ENCODE measurements at places on chromosomes 5 and 9.

- no peak for DNase-seq
These were observed 421.9 kb upstream of the DMAC1 start for GRCh38 chr9:8221462-8221861.

DNA sequence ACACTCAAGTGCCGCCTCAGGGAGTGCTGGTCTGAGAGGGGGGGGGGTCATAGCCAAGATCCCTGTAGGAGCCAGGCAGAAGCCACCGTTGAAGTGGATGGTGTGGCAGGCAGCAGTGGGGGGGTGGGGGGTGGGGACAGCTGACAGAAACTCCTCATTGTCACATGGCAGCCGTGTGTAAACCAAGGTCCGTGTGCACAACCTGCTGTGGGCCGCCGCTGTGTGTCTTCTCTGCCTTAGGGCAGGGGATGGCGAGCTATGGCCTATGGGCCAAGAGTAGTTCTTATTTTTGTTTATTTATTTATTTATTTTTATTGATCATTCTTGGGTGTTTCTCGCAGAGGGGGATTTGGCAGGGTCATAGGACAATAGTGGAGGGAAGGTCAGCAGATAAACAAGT is 13.4 kb downstream of the SQSTM1 start:
- no peak for DNase-seq

GRCh38 chr9:82052081-82052480 is 63.5 kb downstream of the SPATA31D1 start:
- DNase-seq = no peak

DNA sequence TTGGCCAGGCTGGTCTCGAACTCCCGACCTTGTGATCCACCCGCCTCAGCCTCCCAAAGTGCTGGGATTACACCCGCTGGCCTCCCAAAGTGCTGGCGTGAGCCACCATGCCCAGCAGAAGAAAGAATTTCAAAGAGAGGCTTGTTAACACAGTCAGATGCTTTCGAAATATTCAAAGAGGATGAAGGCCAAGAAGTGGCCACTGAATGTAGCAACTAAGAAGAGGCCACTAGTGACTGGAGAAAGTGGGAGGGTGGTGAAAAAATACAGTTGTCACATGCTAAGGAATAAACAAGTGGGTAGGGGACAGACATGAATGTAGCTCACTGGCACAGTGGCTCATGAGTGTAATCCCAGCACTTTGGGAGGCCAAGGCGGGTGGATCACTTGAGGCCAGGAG is 13.0 kb upstream of the TPM2 start:
- DNase-seq = no peak

DNA sequence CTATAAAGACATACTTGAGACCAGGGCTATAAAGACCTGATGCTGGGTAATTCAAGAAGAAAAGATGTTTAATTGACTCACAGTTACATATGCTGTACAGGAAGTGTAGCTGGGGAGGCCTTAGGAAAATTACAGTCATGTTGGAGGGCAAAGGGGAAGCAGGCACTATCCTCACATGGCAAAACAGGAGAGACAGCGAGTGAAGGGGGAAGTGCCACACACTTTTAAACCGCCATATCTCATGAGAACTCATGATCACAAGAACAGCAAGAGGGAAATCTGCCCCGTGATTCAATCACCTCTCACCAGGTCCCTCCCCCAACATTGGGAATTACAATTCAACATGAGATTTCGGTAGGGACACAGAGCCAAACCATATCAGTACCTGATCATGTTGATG is 89.9 kb upstream of the ADAMTSL1 start:
- DNase-seq = no peak

GRCh38 chr5:168772316-168772961 is 193.3 kb upstream of the PANK3 start:
- DNase-seq = no peak

All from HuH-7 (cell line).